ENCODE measurements at places on chromosomes 5 and 9. TPM values are rescaled to one million over a fixed set of nuclear protein-coding genes. Genes with fewer than 3 reads are reported as not detected.

PCDHB5 gene
- 10.5 TPM for total RNA-seq

GPRIN1 gene
- total RNA-seq, result 5.7 TPM

CDKN2B gene
- 28.7 TPM for total RNA-seq

SPOCK1 gene
- 111 TPM for total RNA-seq

EMB gene
- total RNA-seq, result 26.2 TPM

TMEM203 gene
- total RNA-seq, result 51.2 TPM

ROPN1L gene
- 333 TPM for total RNA-seq

PCDHA3 gene
- total RNA-seq, result 0.79 TPM

UBTD2 gene
- total RNA-seq, result 41.2 TPM

COL15A1 gene
- total RNA-seq, result 37.2 TPM

PKD2L2 gene
- 7.4 TPM for total RNA-seq

PCDHGA2 gene
- 31.0 TPM for total RNA-seq

PITX1 gene
- 4.1 TPM for total RNA-seq

CCDC192 gene
- 12.9 TPM for total RNA-seq

MAMDC4 gene
- total RNA-seq, result 21.9 TPM

EFCAB9 gene
- total RNA-seq, result 5.5 TPM

CKMT2 gene
- 27.6 TPM for total RNA-seq

TLX3 gene
- total RNA-seq, result not detected

MYO10 gene
- total RNA-seq, result 99.8 TPM

COL27A1 gene
- total RNA-seq, result 25.7 TPM

N4BP3 gene
- total RNA-seq, result 3.6 TPM

FSD1L gene
- 9.4 TPM for total RNA-seq

PTTG1 gene
- total RNA-seq, result 153 TPM

C5orf46 gene
- total RNA-seq, result 6.1 TPM

ANKRD31 gene
- 16.9 TPM for total RNA-seq

GFI1B gene
- total RNA-seq, result 9.7 TPM

F12 gene
- total RNA-seq, result 5.3 TPM

RNF208 gene
- 3.0 TPM for total RNA-seq

SPATA6L gene
- 27.5 TPM for total RNA-seq

PCDHA4 gene
- total RNA-seq, result 3.4 TPM

CSF1R gene
- total RNA-seq, result 4.3 TPM

TMEM174 gene
- total RNA-seq, result not detected

MSX2 gene
- total RNA-seq, result 37.7 TPM

IFNA2 gene
- total RNA-seq, result 1.3 TPM

BICD2 gene
- total RNA-seq, result 48.0 TPM

ADCY2 gene
- 9.4 TPM for total RNA-seq

C9orf57 gene
- total RNA-seq, result 3.1 TPM
